ENCODE measurements at places on chromosomes 3 and 15.

DNA sequence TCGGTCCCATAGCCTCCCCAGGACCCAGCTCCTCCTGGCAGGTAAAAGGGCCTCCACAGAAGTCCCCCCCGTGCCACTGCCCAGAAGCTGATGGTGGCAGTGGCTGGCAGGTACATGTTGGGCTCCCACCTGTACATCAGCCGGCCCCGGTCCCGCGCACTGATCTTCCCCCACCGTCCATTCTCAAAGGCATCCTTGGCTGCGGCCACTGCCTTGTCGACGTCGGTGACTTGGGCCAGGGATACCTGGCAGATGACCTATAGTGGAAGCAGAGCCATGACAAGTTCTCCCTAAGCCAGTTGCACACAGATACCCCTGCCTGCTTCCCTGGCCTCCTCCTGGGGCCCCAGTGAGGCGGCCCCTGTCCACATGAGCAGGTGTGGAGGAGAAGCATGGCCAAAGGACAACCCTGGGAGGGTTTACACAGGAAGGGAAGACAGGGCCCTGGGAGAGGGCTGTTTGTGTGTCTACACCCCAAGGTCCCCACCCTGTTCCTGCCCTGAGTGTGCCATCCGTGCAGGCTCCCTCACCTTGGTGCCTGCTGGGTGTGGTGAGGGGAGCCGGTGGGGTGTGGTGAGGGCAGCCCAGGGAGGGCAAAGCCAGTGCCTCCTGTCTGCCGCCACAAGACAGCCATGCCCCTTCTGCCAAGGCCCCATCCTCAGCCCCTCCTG lies 44.8 kb downstream of the ALDH1L1 start:
- DNase-seq: no peak

DNA sequence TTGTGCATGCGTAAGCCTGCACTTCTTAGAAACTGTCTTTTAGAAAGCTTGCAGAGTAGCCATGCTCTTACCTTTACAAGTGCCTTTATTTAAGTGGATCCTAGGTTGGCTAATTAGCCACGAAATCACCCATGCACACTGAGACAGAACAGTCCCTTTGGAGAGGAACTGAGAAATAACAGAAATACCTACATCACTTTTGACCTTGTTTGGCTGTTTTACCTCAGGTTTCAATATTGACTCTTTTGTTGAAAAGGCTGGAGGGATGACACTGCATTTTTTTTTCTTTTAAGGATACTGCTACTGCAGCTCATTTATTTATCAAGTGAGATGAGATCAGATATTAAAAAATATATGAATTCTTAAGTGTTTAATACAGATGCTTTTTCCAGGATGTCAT lies 155.6 kb upstream of the GOLIM4 start:
- no peak for DNase-seq

DNA sequence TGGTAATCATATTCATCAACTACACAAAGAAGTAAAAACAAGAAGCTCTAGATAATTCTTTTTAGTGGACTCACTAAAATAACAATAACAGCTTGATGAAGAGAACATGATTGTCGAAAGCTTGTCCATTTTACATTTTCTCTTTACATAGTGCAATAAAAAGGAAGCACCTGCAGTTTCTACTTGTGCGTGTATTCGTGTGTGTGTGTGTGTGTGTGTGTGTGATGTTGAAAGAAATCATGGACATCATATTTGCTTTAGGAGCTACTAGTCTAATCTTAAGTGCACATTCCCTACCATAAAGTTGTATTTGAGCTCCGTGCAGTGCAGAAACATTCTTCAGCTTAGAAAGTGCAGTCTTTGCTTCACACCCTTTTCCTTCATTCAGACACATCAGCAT lies 288.8 kb downstream of the ZBTB20 start:
- DNase-seq: no peak

DNA sequence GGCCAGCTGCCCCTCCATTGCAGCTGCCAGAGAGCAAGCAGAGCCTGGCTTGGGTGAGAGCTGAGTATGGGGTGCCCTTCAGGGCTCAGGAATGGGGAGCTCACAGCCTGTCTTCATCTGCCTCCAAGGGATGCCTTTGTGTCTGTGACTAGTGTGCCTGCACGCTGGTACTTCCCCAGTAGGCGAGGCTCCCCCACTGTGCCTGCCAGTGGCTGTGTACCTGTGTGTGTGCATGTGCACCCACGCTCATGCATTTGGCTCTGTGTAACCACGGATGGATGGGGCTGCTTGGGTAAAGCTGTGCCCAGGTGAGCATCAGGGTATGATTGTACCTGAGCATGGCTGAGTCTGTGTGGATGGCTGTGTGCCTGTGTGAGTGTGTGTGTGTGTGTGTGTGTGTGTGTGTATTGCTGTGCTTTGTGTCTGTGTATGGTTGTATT lies 2.3 kb upstream of the GRM2 start:
- DNase-seq: no peak
